A549 treated with RU486 at 1 μM for 4 hours (cell line): ENCODE measurements at places on chromosomes 2 and 18. TPM values are rescaled to one million over a fixed set of nuclear protein-coding genes. Genes with fewer than 3 reads are reported as not detected.

GPC1 gene
- 145 to 235 TPM (median 200 TPM) in 5 replicates for total RNA-seq

ZNF519 gene
- total RNA-seq, result 1.3 to 2.0 TPM (median 1.8 TPM) in 5 replicates

PRKAG3 gene
- not detected in 5 replicates for total RNA-seq

EIF2AK2 gene
- 12.9 to 32.6 TPM (median 24.1 TPM) in 5 replicates for total RNA-seq
